GM19239 (cell line): ENCODE measurements at places on chromosomes 3 and 15.

DNA sequence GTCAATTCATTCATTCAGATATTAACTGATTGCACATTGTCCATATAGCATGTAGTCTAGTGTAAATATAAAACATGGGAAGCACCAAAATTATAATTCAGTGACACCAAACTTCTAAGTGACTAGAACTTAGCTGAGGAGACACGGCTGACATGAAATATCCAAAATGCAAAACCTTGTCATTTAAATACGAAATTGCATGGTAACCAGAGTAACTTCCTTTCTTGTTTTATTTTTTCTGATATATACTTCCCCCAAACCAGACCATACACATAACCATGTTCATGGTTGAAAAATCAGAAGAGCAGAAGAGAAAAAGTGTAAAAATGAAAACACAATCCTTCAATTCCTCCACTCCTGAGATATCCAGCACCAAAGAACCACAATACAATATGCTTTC is 38.0 kb downstream of the CBLB start:
- no peak for DNase-seq

GRCh38 chr15:39239562-39239961 is 341.3 kb upstream of the THBS1 start:
- no peak for DNase-seq

- no peak for DNase-seq
These were observed 23.2 kb downstream of the EAF1 start for GRCh38 chr3:15450438-15451215.

DNA sequence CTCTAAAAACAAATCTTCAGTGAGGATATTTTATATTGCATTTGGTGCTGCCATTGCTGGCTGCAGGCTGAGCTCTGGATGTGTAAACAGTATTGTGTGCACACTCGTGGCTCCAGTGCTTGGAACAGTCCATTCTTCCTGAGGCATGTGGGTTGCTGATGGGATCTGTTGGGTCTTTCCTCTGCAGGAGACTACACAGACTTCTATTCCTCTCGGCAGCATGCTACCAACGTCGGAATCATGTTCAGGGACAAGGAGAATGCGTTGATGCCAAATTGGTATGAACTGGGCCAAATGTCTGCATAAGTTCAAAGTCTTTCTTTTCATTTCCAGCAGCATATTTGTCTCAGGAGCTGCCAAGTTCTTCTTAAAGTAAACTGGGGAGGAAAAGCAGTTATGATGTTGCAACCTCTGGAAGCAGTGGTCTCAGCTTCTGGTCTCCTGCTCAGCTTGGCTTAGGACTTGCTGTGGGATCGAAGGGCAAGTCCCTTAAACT is 9.3 kb downstream of the FAH start:
- DNase-seq: no peak

DNA sequence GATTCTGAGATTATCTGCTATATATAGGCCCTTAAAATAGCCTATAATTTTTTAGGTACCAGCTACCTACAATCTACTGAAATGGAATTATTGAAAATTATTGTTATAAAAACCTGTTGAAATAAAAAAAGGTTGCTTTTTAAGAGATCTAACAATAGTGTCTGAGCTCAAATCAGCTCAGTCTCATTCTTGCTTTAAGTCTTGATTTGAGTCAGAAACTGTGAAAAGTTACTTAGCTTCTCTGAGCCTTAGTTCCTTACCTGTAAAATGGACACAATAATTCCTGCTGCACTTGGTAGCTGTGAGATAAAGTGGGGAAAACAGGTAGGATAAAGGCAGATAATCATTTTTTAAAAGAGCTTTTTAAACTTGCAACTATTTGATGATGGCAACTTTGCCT is 118.8 kb upstream of the UBE2E2 start:
- no peak for DNase-seq

DNA sequence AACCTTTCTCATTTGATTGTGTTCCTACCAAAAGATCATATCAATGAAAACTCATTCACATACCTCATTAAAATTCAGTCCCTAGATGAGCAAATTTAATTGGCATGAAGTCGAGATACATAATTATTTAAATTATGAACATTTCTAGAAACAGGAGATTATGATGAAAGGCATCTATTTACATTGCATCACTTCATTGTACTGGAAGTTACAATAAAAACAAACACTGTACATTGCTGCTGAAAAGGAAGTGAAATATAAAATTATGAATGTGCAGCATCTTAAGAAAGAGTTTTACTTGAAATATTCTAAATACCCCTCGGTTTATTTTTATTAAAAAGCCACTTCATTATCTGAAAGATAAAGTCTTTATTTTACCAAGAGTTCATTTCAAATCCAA is 163.4 kb upstream of the ZNF385D start:
- DNase-seq: no peak

- no peak for DNase-seq
These were observed 680.6 kb downstream of the NTRK3 start for GRCh38 chr15:87575896-87576473.

- peak; percentile 3 for DNase-seq
These were observed 90.9 kb downstream of the SAMMSON start for GRCh38 chr3:70090322-70090913.

DNA sequence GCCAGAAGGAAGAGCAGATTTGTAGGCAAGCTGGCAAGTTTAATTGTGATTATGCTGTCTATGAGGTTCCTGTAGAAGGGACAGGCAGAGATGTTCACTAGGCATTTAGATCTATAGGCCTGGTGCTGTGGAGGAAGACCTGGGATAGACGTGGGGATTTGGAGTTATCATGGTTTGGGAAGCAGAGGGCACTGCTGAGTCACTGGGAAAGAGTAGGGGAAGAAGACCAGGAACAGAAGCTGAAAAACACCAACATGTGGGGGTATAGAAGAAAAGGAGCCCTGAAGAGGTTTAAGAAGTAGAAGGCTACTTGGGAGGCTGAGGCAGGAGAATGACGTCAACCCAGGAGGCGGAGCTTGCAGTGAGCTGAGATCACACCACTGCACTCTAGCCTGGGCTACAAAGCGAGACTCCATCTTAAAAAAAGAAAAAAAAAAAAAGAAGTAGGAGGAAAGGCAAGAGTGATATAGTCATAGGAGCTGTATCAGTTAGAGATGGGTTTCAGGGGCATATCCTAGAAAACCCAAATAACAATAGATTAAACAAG is 19.3 kb downstream of the GRK7 start:
- DNase-seq: no peak

DNA sequence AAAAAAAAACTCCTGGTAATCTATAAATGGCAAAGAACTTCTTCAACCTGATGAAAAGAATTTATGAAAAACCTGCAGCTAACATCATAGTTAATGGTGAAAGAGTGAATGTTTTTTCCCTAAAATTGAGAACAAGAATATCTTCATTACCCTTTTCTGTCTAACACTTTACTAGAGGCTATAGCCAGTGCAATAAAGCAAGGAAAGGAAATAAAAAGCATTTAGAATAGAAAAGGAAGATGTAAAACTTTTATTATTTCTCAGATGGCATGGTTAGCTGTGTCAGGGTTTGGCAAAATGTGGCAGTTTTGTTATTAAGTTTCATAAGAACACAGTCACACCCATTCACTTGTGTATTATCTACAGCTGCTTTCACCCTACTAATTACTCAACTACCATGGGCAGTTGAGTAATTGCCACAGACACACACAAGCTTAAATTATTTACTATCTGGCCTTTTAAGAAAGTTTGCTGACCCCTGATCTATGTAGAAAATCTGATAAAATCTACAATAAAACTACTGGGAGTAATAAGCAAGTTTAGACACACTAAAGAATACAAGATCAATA is 465.1 kb downstream of the MAGI1 start:
- no peak for DNase-seq

- DNase-seq: no peak
These were observed 6.4 kb upstream of the ANKRD63 start for GRCh38 chr15:40289140-40289775.

DNA sequence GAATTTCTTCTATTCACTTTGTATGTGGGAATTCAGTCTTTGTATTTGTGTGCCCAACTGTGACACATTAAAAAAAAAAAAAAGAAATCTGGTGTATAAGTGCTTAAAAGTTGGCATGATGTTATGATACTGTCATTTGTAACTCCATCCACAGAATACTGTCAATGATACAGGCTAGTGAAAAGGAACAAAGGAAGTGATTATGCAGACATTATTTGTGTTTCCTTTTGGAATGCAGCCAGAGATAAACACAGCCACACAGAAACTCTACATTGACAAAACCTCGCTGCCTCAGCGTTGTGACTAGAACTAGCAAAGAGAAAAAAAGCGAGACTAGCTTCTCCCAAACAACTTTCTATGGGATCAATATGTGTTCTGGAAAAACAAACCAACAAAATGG is 519.2 kb upstream of the AGTR1 start:
- DNase-seq: no peak

GRCh38 chr15:45555934-45556608 is 31.1 kb upstream of the BLOC1S6 start:
- no peak for DNase-seq

DNA sequence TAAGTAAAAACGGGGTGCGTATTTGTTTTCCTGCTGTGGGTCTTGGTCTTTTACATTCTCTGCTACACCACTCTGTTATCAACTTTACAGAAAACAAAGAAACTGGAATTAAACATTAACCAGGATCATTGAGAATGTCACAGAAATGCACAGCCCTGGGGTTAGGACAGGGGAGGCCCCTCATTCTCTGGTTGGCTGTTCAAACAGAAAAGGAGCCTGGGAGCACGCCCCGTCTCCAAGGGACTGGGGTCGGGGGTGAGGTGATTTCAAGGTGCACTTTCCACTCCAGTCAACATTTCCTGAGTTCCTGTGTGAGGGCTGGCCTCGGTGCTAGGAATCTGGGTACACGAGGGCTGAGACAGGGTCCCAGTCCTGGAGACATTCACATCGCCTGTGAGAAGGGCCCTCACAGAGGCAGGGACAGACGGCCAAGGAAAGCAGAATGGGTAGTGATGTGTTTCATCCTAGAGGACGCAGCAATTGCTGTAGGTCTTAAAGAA is 30.3 kb downstream of the CPN2 start:
- DNase-seq: no peak

GRCh38 chr15:57823325-57823882 is 116.9 kb downstream of the POLR2M start:
- no peak for DNase-seq

GRCh38 chr3:47542471-47543173 is 29.1 kb upstream of the ELP6 start:
- no peak for DNase-seq

- no peak for DNase-seq
These were observed 219.9 kb downstream of the OPA1 start for GRCh38 chr3:193812791-193813500.

- no peak for DNase-seq
These were observed 74.0 kb downstream of the FBN1 start for GRCh38 chr15:48571510-48571909.

DNA sequence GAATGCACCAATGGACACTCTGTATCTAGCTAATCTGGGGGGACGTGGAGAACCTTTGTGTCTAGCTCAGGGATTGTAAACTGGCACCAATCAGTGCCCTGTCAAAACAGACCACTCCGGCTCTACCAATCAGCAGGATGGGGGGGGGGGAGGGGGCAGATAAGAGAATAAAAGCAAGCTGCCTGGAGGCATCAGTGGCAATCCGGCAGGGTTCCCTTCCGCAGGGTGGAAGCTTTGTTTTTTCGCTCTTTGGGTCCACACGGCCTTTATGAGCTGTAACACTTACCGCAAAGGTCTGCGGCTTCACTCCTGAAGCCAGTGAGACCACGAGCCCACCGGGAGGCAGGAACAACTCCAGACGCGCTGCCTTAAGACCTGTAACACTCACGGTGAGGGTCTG is 827.1 kb downstream of the PLOD2 start:
- no peak for DNase-seq

GRCh38 chr15:69074001-69074842 is 59.7 kb downstream of the NOX5 start:
- no peak for DNase-seq

GRCh38 chr3:42702066-42702951 is at the start of gene HHATL:
Gene HHATL, minus strand, starts transcription at chr3:42702798. Its CDS starts 1,972 bp downstream, at chr3:42700826.
- no peak for DNase-seq

GRCh38 chr3:43207628-43208085 is 78.7 kb upstream of the SNRK start:
- DNase-seq: no peak

GRCh38 chr3:71614869-71615268 is 31.3 kb upstream of the FOXP1 start:
- no peak for DNase-seq

DNA sequence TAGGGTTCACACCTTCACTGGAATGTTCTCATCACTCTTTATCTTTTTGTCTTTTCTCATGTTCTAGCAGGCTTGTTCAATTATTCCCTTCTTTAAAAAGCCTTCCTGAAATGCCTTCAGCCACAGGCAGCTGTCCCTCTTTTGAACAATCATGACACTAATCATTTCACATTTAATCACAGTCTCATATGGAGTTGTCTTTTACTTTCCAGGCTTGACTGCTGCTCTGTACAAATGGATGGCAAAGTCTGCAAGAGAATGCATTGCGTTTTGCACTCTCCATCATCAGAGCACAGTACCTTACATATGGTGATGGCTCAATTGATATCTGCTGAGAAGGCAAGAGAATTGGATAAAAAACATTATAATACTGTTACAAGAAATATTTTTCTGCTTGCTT is 529.8 kb downstream of the DIPK2A start:
- no peak for DNase-seq

DNA sequence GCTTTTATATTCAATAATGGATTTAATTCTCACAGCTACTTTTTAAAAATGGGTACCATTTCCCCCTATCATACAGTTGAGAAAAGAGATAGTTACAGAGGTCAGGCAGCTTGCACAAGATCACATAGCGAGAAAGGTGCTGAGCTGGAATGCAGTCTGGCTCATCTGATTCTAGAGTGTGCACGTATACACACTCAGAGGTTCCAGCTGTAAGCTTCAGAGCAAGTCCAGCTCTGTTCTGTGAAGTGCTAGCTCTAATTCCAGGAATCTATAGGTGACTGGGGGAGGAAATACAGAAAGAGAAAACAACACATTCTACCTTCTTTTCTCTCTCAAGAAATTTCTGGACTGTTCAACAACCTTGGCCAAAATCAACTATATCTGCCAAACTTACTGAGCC is 318.7 kb downstream of the FOXP1 start:
- DNase-seq: no peak

DNA sequence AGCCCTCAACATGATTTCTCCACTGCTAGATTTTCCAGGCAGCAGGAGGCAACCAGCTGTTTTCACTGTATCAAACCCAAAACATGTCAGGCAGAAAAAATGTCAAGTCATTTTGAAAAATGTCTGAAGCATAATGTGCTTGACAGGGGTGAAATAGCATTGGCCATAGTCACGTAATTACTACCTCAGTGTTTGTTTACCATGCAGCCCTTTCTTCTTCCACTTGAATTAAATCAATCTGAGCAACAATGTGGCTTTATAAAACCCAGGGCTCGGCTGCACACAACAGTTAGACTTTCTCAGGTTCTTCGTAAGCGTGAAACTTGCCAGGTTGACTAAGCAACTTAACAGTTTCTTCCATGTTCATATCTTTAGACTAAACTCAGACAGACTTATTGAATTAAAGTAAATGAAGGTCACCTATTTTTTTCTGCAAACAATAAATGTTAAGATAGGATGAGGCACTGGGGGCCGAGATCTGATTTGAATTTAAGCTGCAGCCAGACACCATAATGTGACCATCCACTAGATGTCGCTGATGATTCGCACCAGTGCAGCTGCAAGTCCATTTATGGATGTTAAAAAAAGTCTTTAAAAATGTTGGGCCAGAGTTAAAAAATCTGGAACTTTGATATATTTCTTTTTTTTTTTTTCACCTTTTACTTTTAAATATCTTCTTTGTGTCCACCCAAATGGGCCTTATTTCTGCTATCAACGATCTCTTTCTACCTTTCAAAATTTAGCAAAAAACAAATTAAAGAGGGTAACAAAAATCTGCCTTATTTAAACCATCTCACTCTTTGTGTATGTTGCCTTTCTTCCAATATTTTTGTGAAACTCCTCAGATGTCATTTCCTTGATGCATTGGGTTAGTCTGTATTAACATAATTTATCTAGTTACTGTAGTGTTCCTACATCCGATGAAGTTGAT is 305.9 kb downstream of the CACNA2D3 start:
- peak; percentile 48 for DNase-seq
